ENCODE measurements at places on chromosomes 11 and 22.

- peaks cover 12% of the 10 kb centered on the region for H3K27me3 ChIP-seq
- H3K27ac ChIP-seq, result no peak overlapping the region
- DNase-seq, result no peak
- H3K4me3 ChIP-seq, result no peak overlapping the region
- no peaks in the 10 kb centered on the region for H3K36me3 ChIP-seq
Observed at GRCh38 chr22:48379371-48379770, 1448.3 kb downstream of the BRD1 start.

- H3K36me3 ChIP-seq, result no peaks in the 10 kb centered on the region
- H3K27ac ChIP-seq, result no peak overlapping the region
- no peaks in the 10 kb centered on the region for H3K27me3 ChIP-seq
- no peak for DNase-seq
- no peaks in the 10 kb centered on the region for H3K4me1 ChIP-seq
- H3K4me3 ChIP-seq, result no peak overlapping the region
Observed at GRCh38 chr11:125842321-125842948, 9.3 kb downstream of the PATE4 start.

- H3K27ac ChIP-seq, result no peak overlapping the region
- no peak overlapping the region for H3K4me3 ChIP-seq
- no peaks in the 10 kb centered on the region for H3K36me3 ChIP-seq
- no peaks in the 10 kb centered on the region for H3K27me3 ChIP-seq
Observed at GRCh38 chr11:119663279-119663678, 65.7 kb downstream of the NECTIN1 start.

- DNase-seq, result no peak
- H3K27ac ChIP-seq, result no peak overlapping the region
- H3K27me3 ChIP-seq, result no peaks in the 10 kb centered on the region
- no peaks in the 10 kb centered on the region for H3K4me1 ChIP-seq
- H3K36me3 ChIP-seq, result peaks cover 4% of the 10 kb centered on the region
Observed at GRCh38 chr11:33347490-33348125, 90.4 kb downstream of the HIPK3 start.

DNA sequence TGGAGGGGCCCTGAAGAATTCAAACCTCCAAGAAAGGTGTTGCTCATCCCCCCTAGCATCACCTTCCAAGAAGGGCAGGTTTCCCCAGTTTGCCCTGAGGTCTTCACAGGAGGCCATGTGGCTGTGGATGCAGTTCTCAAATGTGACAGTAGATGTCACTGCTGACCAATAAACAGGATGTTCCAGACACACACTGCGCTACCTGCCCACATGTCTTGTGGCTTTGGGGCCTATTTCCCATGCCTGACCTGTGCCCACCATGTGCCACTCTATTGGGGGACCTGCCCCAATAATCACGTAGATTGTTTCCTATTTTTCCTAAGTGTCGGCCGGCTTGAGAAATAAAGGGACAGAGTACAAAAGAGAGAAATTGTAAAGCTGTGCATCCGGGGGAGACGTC, 4.5 kb downstream of the GSTT2 start:
- no peak overlapping the region for H3K27ac ChIP-seq
- no peaks in the 10 kb centered on the region for H3K27me3 ChIP-seq

All from hepatocyte (in vitro differentiated cells).